ENCODE measurements at places on chromosomes 5 and 9.

- DNase-seq = no peak
Measured at GRCh38 chr5:63398346-63398745, 563.9 kb downstream of the HTR1A start.

DNA sequence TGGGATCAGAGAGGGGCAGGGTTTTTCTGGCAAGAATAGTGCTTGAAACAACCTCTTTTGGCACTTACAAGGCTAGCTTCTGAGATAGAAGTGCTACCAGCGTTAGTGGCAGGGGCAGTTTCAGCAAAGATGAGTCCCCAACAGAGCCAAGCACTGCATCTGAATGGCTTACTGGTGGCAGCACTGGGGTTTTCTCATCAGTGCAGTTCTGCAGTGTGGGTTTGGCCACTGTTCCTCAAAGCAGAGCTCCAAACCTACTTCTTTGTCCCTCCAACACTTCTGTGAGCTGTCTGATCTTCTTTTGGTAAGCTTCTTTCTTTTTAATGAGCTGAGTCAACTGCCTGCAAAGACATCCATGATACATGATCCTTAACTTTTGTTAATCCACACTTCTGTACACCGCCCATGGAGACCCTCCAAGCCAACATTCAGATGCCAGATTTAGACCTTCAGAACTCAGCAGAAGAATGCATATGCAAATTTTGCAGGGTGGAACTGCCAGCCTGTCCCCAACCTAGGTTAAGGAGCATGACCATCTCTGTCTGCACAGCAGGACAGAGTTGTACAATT, 29.9 kb upstream of the FSTL4 start:
- DNase-seq = no peak

GRCh38 chr9:108813951-108814601, 41.7 kb downstream of the ACTL7B start:
- DNase-seq = peak; percentile 81

DNA sequence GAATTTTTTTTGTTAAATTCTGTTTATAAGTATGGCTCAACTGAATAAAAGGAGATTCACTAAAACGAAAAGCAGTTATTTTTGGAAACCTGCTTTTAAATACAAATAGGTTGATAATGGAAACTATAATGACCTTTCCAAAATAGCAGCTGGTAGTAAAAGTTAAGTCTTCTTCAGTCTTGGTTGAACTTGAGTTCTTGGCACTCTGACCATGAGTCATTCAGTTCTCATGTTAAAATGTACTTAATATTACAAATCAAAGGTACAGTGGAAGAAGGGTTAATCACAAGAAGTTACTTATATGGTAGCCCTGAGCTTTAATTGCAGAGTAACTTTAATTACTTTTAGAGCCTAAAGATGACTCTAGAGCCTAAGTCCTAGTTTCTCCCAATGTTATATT, 62.1 kb downstream of the KLF9 start:
- DNase-seq = no peak

DNA sequence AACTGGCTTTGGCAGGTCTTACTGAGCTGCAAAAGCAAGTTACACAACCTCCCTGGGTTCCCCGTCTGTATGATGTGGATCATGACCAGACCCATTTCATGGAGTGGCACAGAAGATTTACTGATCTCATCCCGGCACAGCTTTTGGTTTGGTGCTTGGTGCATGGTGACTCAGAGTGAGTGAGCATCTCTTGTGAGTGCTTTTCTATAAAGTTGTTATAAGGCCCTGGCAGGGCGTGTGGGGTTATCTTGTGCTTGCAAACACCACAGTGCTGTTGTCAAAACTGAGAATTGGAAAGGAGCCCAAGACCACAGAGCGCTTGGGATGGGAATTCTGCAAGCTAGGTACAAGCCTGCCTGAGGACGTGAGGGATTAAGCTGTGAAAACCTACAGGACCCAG, 425.2 kb downstream of the GADD45G start:
- DNase-seq = no peak

GRCh38 chr9:77486968-77487367, 161.2 kb downstream of the GNA14 start:
- no peak for DNase-seq

DNA sequence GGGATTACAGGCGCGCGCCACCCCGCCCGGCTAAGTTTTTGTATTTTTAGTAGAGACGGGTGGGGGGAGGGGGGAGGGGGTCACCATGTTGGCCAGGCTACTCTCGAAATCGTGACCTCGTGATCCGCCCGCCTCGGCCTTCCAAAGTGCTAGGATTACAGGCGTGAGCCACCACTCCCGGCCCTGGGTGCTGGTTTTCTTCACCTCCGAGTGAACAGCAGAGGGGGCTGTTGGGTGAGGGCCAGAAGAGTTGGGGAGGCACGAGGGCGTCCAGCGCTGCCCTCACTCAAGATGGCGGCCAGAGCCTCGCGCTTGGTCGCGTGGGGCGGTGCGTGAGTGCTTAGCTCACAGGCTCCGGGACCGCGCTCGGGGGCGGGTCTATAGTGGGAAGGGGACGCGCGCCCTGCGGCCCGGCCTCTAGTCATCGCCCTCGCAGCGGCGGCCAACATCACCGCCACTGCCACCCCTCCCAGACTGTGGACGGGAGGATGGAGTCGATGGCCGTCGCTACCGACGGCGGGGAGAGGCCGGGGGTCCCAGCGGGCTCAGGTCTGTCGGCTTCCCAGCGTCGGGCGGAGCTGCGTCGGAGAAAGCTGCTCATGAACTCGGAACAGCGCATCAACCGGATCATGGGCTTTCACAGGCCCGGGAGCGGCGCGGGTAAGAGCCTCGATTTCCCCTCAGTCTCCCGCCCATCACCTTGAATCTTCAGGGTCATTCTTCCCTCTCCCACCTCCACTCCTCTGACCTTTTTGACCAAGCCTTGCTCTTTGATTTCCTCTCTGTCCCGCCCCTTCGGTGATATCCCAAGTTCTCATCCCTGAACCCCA, at the start of gene CAMLG:
TSS of gene CAMLG (plus strand) at position 416 of the 830 bp plus-strand sequence. CDS start at position 489, 73 bp downstream.
- peak; percentile 95 for DNase-seq

DNA sequence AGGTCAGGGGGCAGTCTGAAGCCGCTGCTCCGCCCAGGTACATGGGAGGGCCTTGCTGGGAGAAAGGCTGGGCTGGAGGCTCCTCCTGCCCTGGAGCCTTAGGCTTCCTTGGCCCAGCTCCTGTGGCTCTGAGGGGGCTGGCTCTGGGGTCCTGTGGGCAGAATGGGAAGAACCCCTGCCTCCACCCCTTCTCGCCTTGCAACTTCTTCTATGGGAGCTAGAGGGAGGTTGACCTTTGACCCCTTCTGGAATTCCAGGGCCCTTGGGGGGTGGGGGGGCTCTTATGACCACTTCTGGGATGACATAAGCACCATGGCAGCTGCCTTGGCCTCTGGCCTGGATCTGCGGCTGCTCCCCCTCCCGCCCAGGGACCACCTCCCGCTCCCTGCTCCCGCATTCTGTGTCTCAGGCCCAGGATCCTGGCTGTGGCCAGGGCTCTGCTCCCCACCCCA, 32.2 kb downstream of the IER5L start:
- peak; percentile 91 for DNase-seq

GRCh38 chr9:4774209-4774608, 18.5 kb upstream of the RCL1 start:
- DNase-seq = peak; percentile 50

DNA sequence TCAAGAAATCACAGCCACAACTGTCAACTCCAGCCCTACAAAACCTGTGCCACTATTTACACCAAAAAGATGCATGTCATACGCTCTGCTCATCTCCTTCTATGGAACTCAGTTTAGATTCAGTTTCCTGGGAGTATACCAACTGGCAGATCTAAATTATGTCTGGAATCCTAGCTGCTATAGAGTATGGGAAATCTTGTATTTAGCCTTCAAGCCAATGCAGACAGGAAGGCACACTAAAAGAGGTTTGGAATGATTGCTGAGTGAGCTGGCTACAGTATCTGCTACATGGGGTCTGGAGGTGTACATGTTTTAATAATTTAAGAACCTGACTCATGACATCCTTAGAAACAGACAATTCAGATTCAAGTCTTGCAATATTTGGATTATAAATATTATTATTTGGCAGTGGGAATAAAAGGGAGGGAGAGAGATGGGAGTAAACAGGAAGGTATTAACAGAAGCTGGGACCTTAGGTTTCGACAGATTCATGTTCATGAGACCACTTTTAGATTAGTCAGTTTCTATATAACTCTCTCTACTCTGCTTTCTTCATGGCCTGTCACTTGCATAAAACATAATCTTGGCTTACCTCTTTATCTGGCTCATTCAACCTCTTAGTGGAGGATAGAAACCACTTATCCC, 178.8 kb upstream of the HAPLN1 start:
- no peak for DNase-seq

- DNase-seq = no peak
Measured at GRCh38 chr5:143142596-143143435, 260.7 kb downstream of the NR3C1 start.

GRCh38 chr9:26077860-26078259, 399.6 kb upstream of the TUSC1 start:
- no peak for DNase-seq

DNA sequence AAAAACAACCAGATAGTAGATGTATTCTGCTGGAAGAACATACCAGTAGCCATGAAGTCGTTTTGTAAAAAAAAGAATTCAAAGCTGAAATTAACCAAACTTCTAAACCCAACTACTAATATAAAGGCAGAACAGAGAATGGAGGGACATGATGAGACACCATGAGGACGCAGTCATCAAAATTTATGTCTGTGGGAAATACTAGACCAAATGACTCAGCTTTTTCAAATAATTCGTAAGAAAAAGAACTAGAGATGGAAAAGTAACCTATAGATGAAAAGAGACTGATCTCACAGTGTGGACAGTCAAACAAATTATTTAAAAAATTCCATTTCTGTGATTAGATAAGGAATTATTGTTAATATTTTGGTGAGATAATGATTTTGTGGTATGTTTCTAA, 10.3 kb downstream of the TTC23L start:
- DNase-seq = peak; percentile 9

DNA sequence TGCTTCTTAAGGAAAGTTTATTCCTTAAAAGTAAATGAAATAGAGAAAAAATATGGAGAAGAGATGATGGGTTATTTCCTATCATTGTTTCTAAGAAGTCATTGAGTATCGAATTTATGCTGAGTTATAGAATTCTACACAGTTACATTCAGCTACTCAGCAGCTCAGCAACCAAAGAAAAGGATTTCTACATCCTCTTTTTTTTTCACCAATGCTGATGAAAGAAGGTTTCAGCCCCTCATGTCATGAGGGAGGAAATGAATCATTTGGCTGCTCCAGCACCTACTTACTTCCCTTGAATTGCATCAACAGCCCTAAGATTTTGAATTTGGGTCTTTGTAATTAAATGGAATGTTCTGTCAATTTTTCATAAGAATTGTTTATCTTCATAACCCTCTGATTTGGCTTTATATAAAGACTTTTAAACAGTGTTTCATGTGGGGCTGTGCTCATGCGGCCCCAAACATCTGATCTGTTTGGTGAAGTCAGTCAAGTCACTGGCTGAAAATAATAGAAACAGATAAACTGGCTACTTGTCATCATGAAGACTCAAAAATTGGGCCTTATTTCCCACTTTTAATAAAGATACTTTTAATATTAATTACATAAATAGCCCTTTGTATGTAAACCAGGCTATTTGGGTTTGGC, 18.5 kb upstream of the SNX2 start:
- DNase-seq = peak; percentile 48

DNA sequence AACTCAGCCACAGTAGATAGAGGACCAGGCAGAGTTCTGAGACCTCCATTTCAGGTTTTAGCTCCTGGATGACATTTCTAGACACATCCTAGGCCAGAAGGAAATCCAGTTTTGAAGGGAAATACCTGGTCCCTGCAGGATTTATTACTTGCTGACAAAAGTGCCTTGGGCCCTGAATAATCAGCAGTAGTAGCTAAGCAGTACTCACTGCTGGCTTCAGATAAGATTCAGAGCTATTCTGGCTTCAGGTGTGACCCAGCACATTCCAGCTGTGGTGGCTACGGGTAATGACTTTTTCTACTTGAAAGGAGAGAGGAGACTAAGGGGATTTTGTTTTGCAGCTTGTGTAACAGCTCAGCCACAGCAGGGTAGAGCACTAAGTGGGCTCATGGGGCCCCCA, 34.0 kb downstream of the NDUFAF2 start:
- DNase-seq = no peak

DNA sequence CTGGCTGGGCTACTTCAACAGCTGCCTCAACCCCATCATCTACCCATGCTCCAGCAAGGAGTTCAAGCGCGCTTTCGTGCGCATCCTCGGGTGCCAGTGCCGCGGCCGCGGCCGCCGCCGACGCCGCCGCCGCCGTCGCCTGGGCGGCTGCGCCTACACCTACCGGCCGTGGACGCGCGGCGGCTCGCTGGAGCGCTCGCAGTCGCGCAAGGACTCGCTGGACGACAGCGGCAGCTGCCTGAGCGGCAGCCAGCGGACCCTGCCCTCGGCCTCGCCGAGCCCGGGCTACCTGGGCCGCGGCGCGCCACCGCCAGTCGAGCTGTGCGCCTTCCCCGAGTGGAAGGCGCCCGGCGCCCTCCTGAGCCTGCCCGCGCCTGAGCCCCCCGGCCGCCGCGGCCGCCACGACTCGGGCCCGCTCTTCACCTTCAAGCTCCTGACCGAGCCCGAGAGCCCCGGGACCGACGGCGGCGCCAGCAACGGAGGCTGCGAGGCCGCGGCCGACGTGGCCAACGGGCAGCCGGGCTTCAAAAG, 36.9 kb upstream of the TTC1 start:
- no peak for DNase-seq
